ENCODE measurements at places on chromosomes 3 and 15. TPM values are rescaled to one million over a fixed set of nuclear protein-coding genes. Genes with fewer than 3 reads are reported as not detected.

Gene REC114
- not detected for total RNA-seq

Gene CIDEC
- not detected for total RNA-seq

Gene RTP1
- total RNA-seq, result not detected

Gene IP6K1
- total RNA-seq, result 40.9 TPM

Gene SEMA3G
- 0.13 TPM for total RNA-seq
